HS-5 (cell line): ENCODE measurements at places on chromosomes 3 and 15.

DNA sequence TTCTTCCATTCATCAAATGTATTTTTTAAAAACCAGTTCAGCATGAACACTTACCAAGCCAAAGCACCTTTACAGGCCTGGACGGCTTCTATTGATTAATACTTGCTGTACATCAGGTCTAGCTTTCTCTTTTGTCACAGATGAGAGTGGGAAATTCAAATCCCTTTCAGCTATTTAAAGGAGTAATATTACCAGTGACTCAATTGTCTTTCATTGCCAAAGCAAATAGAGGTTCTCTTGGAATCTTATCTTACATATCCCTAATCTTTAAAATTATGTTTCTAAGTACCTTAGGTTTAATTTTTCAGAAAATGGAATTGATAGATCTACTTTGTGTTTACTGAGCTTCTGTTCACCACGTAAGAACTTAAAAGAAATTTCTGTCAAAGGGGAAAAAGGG, 922.9 kb downstream of the NSUN3 start:
- DNase-seq, result no peak

GRCh38 chr15:92079647-92080255, 226.2 kb downstream of the SLCO3A1 start:
- no peak for DNase-seq

DNA sequence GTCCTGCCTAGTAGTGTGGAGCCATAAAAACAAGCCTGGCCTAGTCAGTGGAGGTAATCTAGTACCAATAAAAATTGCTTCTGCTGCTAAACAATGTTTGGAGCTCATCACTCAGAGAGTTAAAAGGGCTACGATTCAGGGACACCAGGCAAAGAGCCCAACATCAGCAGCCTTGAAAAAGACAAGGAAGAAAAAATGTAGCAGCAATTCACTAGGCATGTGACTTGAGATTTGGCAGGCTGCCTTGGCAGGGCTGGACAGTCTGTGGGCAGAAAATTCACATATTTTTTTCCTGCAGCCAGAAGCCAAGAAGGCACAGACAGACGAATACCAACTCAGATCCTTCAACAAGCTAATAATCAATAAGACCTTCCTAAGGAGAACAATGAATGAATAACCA, 47.2 kb downstream of the IGSF11 start:
- DNase-seq, result no peak

DNA sequence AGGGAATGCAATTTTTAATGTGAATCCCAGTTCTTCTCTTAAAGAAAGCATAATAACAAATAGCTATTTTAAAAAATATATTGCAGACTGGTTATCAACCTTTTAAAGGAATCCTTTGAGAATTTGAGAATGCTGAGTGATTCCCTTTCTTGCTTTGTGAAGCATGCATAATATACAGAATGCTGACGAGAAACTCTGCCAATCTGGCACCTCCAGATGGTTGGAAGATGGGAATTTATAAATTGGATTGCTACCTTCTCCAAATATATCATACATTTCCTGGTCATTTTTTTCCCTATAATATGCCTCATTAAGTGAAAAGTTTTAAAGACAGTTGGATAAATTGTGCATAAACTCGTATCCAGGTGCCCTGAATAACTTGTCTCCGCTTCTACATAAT, 333.9 kb upstream of the ARPP21 start:
- DNase-seq, result no peak

GRCh38 chr3:128420289-128420688, 46.4 kb downstream of the DNAJB8 start:
- no peak for DNase-seq

- no peak for DNase-seq
Measured at GRCh38 chr3:8646313-8646938, 1.8 kb upstream of the SSUH2 start.

- DNase-seq, result no peak
Measured at GRCh38 chr3:189513281-189514117, 117.7 kb upstream of the TP63 start.

- peak; percentile 65 for DNase-seq
Measured at GRCh38 chr3:53160660-53161449, at the start of gene PRKCD. Gene PRKCD (plus strand): TSS chr3:53161209. CDS start chr3:53178423, 17,214 bp downstream.

DNA sequence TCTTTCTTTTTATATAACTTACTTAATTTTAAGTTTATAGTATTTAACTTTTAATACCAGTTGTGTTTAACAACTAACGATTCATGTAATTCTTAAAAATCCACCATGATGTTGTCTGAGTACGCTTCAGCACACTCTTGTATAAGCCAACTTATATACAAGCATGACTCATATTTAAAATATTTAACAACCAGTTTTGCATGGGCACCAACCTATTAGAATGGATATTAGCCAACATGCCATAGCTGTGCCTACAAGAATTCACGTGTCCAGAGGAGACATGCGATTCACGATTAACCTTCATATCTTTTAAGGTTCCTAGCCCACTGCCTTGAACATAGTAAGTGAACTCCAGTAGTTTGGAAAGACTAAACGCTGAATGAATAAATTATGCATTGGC, 1023.2 kb downstream of the TBL1XR1 start:
- DNase-seq, result no peak

DNA sequence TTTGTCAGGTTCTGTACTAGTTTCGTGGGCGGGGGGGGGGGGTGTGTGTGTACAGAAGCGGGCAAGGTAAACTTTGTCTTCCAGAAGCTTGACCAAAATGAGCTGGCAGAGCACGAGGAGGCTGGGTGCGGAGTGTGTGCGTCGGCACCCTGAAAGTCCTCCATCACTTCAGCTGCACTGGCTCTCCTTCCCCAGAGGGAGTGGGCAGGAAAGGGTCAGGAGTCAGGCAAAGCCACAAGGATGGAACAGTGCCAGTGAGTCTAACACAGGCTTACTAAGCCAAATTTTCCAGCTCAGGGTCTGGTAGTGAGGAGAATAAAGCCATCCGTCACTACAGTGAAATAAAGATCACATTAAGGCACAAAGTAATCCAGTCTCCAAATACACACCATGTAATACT, 11.9 kb upstream of the SH3GL3 start:
- no peak for DNase-seq

DNA sequence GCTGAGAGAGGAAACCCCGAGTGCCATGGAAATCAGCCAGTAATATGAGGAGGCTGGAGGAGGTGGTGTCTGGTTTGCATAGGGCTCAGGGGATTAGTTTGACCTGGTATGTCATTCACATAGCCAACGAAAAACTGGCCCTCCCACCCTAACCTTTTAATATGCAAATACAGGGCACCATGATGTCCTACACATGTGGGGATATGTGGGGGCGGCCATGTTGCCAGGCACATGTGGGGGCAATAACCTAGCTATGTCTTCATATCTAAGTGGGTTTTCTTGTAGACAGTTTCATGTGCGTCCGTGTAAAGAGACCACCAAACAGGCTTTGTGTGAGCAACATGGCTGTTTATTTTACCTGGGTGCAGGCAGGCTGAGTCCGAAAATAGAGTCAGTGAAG, 110.1 kb downstream of the MOBP start:
- no peak for DNase-seq

GRCh38 chr3:144437989-144438388, 466.4 kb downstream of the DIPK2A start:
- no peak for DNase-seq

DNA sequence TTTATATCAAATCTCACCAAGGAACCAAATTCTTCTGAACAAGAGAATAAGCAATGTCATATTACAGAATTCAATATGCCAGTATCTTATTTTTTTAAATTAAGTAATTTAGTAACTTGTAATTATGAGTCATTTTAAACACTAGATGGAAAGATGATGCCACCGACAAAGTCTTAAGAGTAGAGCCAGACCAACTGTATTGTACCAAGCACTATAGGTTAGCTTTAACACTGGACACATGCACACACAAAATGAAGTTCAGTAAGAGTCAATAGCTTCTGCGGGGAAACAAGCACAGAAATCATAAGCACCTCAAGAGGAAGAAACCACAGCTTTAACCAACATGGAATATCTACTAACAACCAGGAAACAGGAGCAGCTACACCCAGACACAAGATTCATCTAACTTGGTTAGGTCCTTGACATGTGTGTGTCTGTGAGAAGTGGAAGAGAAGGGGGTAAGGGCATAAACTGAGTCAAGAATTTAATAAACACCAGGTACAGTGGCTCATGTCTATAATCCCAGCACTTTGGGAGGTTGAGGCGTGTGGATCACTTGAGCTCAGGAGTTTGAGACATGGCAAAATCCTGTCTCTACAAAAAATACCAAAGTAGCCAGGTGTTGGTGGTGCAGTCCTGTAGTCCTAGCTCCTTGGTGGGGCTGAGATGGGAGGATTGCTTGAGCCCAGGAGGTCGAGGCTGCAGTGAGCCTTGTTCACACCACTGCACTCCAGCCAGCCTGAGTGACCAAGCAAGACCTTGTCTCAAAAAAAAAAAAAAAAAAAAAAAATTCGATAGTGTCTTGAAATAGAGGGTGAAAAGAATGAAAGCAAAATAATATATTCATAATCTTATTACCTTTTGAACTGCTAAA, 28.9 kb downstream of the DENND4A start:
- DNase-seq, result no peak

DNA sequence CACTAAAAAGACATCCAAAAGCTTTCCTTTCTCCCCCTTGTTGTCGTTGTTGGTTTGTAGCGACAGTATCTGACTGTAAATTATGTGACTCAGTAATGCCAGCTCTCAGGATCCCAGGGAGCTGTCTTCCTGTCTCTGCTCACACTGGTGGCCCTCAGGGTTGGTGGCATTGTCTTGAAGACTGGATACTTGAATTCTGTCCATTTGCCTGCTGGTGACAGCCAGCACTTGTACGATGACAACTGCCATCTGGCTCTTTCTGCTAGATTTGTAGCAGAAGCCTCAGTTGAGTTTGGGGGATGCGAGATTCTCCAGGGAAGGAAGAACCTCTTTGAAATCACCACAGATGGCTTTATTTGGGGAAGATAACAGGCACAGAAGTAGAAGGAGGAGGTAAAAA, 120.8 kb downstream of the ARPP21 start:
- DNase-seq, result no peak

- DNase-seq, result no peak
Measured at GRCh38 chr3:3998140-3998922, 199.1 kb downstream of the LRRN1 start.

GRCh38 chr3:188211476-188211875, 57.5 kb downstream of the LPP start:
- no peak for DNase-seq

GRCh38 chr3:151171145-151171757, 31.8 kb downstream of the GPR171 start:
- no peak for DNase-seq

GRCh38 chr3:30145281-30145680, 461.1 kb upstream of the TGFBR2 start:
- no peak for DNase-seq

DNA sequence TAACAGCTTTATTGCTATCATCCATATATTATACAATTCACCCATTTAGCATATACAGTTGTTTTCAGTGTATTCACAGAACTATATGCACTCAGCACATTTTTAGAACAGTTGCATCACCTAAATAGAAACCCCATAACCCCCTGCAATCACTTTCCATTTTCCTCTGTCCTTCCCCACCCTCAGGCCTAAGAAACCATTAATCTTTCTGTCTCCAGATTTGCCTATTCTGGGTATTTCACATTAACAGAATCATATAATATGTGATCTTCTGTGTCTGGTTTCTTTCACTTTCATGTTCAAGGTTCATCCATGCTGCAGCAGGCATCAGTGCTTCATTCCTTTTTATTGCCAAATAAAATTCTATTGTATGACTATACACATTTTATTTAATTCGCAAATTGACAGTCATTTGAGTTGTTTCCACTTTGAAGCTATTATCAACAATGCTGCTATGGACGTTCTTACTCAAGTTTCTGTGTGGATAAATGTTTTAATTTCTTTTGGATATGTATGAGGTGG, 39.8 kb downstream of the ADAMTS17 start:
- DNase-seq, result no peak

DNA sequence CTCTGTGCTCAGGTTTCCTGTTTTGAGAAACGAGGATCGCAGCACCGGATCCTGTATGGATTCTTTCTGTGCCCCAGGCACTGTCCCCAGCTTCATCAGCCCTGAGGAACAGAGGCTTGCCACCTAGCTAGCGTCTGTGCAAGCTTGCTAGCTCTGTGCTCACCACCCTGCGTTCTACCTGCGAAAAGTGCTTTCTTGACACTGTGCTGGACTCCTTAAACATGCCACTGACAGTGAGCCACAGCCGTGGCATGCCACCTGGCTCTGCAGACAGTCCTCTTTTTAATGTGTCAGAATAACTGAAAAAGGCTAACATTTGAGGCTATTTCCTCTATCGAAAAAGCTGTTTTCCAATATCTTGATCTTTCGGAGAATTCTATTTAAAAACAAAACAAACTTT, 1.4 kb downstream of the PGPEP1L start:
- no peak for DNase-seq

DNA sequence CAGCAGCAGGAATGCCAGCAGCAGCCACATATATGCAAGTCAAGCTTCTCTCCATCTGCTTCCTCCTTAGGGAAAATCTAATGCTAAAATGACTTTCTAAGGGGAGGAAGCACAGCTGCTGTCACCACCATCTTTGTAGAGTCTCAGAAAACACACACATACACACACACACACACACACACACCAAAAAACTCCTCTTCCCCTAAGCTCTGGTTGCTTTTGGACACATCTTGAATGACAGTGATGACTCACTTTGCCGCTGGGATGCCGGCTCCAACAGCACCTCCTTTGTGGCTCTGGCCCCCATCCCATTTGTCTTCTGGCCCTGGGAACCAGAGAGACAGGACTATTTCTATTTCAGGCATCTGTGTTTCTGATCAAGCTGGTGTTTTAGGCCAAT, 124.8 kb upstream of the GOLIM4 start:
- DNase-seq, result no peak

DNA sequence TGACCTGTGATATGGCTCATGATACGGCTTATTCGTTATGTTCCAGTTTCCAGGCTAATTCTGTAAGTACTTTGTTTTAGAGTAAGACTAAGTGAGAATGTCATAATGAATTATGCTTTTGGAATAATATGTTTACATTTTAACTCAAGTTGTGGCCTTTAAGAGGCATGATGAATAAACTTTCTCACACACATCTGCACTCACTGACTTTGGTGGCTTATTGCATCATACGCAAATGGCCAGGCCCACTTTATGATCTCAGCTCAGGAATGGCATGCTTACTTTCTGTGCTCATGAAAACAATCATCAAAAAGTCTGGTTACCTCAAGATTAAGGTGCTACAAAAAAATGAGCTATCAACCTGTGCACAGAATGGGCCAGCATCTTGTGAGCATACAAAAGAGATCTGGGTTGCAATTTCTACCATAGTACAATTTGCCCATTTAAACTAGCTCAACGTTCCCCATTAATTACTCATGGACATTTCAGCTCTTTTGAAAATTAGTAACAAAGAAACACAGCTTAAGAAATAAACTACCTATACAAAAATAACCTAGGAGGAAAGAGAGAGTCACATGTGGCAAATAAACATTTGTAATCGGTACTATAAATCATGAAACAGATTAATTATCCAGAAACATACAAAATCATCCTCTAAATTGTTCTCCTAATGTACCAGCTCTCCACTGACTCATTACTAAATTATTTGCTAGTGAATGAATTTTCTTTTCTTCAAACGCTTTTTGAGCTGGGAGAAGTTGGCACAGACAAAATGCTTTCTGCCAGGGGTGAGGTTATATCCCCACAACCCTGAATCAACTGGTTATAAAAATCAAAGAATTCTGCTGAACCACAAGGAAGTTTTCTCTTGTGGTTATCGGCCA, 439.0 kb upstream of the ADAMTS9 start:
- peak; percentile 48 for DNase-seq
